Stimulated activated CD4-positive, alpha-beta T cell treated with anti-CD3 and anti-CD28 coated beads, Interleukin-12 subunit alpha, Interleukin-12 subunit beta, amount 100 ng/mL, for 24 hours (primary cell): ENCODE measurements at places on chromosomes 4 and X.

DNA sequence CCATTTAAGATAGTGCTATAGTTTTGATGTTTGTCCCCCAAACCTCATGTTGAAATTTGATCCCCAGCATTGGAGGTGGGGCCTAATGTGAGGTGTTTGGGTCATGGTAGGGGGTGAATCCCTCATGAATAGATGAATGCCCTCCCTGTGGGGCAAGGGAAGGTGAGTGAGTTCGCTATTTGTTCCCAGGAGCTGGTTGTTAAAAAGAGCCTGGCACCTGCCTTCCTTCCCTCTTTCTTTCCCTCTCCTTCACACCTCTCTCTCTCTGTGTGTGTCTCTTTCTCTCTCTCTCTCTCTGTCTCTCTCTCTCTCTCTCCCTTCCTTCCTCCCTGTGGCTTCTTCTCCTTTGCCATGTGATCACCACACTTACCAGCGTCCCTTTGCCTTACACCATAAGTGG, 160.7 kb downstream of the AASDH start:
- no peak for DNase-seq

DNA sequence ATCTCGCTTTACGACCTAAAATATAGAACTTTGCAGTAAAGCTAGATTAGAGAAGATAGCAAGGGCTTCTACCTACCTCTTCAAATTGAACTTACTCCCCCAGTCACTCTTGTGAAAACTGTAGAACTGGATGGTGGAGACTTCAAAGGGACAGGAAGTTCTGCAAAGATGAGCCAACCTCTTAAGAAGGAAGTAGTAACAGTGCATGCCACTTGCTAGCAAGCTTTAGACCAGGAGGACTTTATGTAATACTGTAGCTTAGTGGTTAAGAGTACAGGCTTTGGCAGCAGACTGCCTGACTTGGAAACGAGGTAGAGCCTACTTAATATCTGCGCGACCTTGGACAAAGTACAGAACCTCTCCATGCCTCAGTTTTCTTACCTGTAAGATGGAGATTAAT, 27.5 kb upstream of the VBP1 start:
- DNase-seq: no peak

- DNase-seq: no peak
Observed at GRCh38 chr4:138790706-138791340, 224.8 kb upstream of the NOCT start.

DNA sequence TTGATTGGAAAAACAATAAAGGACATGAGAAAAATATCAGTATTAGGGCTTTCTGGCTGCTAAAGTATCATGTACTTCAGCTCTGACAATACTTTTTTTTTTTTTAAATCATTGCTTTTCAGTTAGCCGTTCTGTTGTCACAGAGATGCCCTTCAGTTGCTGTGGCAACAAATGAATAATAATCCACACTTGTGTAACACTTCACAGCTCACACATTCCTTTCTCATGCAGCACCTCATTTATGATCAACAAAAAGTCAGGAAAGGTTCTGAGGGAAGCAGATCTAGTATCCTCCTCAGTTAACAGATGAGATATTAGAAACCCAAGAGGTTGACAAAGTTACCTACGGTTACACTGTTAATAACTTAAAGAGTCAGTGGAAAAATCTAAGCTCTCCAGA, 444.2 kb upstream of the SLIT2 start:
- no peak for DNase-seq

DNA sequence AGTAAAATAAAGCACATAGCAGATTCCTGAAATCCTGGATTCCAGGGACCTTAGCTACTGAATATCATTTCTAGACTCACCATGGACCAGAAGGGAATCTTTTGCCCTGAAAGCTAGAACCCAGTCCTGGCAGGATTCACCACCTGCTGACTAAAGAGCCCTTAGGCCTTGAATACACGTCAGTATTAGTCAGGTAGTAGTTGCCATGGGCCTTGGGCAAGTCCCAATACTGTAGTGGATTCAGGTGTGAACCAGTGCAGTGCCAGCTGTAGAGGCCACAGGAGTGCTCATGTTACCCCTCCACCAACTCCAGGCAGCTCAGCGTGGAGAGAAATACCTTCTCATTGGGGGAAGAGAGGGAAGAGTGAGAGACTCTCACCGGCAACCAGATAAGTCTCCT, 64.1 kb upstream of the UBQLN2 start:
- no peak for DNase-seq

DNA sequence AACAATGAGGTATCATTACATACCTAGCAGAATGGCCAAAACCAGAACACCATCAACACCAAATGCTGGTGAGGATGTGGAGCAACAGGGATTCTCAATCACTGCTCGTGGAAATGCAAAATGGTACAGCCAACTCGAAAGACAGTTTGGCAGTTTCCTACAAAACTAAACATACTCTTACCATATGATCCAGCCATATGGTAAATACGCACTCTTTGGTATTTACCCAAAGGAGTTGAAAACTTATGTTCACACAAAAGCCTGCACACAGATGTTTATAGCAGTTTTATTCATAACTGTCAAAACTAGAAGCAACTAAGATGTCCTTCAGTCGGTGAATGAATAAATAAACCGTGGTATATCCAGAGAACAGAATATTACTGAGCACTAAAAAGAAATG, 7.8 kb downstream of the CASP3 start:
- DNase-seq: no peak

DNA sequence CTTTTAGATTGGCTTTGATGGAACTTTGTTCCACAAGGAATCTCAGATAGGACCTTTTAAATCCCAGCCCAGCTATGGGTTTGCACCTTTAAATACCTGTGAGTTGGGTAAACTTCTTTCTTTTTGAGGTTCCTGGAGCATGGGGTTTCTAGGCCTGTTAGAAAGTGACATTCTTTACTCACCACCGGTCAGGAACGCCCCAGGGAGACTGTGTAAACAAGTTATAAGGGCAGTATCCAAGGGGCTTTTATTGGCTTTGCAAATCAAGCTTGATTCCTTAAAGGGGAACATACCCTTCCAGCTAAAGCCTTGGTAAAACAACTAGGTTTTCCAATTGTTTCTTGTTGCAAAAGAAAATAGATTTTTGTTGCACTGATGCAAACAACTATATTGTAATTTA, 93.4 kb downstream of the TENT5D start:
- no peak for DNase-seq

GRCh38 chrX:72041871-72042851, 89.6 kb downstream of the RTL5 start:
- no peak for DNase-seq

DNA sequence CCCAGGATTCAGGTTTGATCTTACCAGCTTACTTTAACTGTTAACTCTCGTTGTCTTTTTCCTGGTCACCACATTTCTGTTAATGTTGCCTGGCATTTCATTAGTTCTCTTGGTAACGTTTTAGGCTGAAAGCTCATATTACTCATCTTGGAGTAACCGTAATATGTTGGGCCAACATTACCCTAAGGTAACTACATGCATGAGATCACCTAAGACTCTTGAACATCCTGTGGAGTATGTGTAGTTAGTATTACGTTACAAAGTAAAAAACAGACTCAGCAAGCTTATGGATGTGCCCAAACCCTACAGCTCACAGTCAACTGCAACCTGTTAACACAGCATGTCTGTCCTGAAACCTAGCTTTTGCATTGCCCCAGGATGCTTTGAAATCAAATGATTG, 203.3 kb upstream of the HS3ST1 start:
- no peak for DNase-seq

- no peak for DNase-seq
Observed at GRCh38 chrX:102517326-102517725, 787 bp upstream of the TMSB15A start.

DNA sequence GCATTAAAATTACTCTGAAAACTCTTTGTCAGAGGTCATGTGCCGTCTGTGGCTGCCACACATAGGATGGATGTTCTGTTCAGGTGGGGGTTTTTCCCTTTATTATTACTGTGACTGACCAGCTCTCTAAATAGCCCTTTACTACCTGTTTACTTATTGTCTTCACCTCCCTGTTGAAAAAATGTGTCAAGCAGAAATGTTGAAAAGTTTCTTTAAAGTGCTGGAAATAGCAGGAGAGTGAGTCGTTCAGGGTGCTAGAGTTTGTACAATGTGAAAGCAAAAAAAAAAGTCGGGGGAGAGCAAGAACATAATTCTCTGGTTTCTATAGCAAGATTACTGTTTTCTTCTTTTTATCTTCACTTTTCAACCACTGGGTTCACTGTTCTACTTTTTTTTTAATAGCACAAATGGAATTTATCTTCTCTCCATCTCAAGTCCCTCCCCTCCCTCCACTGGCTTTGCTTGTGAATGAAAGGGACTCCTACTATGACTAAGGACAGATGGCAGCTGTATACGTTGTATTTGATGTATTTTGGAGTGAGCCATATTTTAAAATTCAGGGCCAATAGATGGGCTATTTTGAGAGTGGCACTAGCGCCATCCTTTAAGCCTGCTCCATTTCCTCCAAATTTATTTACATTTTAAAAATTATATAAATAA, 33.3 kb downstream of the ARX start:
- no peak for DNase-seq

DNA sequence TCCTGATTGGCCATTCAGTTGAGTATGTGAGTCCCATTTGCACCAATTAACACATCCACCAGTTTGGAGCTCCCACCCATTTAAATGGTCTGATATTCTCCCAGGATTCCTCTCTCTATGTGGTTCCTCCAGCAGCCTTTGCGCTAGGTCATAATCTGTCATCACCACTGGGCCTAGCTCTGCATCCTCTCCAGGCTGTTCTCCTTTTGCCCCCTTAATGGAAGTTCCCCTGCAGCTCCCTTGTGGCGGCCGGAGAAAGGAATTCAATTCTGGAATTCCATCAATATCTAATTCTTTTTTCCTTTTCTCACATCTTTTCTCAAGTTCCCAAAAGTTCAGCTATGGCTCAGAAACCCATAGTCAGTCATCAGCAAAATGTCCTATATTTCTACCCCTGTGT, 2184.4 kb upstream of the AGA start:
- no peak for DNase-seq

- DNase-seq: no peak
Observed at GRCh38 chr4:124018383-124019317, 622.1 kb downstream of the SPRY1 start.

DNA sequence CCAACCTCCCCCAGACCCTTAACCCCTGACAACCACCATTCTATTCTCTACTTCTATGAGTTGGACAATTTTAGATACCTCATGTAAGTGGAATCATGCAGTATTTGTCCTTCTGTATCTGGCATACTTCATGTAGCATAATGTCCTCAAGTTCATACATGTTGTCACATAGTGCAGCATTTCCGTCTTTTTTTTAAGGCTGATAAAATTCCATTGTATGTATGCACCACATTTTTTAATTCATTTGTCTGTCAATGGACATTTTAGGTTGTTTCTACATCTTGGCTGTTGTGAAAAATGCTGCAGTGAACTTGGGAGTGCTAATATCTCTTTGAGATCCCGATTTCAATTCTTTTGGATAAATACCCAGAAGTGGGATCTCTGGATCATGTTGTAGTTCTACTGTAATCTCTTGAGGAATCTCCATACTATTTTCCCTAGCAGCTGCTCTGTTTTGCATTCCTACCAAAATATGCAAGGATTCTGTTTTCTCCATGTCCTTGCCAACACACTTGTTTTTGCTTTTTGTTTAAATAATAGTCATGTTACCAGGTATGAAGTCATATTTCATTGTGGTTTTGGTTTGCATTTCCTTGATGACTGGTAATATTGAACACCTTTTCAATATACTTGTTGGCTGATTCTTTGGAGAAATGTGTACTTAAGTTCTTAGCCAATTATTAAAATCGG, 48.8 kb upstream of the ADAD1 start:
- no peak for DNase-seq

GRCh38 chrX:154750301-154751202, at the start of gene GAB3:
TSS of gene GAB3 (minus strand) at chrX:154751077. CDS start at chrX:154751025, 52 bp downstream.
- DNase-seq: no peak

GRCh38 chr4:154781126-154781982, at the start of gene RBM46:
TSS of gene RBM46 (plus strand) at chr4:154781272. CDS start at chr4:154796753, 15,481 bp downstream.
- DNase-seq: no peak

DNA sequence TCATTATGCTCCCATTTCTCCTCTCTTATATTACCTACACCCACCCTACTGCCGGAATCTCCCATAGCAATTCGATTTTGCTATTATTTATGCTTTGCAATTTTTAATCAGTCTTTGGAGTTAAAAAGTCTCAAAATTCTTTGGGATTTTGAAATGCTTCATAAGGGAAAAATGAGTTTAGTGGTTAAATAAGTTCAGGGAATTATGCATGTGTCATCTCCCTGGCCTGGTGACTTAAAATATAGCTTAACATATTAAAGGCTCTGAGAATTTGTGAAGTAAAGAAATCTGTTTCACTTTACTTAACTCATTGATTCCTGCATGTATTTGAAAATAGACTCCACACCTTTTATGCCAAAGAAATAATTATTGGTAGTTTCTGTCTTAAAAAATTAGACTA, 185.1 kb upstream of the DIPK2B start:
- no peak for DNase-seq

GRCh38 chr4:95556207-95556859, 7.6 kb upstream of the UNC5C start:
- DNase-seq: no peak
